ENCODE measurements at places on chromosomes 2 and 18. TPM values are rescaled to one million over a fixed set of nuclear protein-coding genes. Genes with fewer than 3 reads are reported as not detected.

DNA sequence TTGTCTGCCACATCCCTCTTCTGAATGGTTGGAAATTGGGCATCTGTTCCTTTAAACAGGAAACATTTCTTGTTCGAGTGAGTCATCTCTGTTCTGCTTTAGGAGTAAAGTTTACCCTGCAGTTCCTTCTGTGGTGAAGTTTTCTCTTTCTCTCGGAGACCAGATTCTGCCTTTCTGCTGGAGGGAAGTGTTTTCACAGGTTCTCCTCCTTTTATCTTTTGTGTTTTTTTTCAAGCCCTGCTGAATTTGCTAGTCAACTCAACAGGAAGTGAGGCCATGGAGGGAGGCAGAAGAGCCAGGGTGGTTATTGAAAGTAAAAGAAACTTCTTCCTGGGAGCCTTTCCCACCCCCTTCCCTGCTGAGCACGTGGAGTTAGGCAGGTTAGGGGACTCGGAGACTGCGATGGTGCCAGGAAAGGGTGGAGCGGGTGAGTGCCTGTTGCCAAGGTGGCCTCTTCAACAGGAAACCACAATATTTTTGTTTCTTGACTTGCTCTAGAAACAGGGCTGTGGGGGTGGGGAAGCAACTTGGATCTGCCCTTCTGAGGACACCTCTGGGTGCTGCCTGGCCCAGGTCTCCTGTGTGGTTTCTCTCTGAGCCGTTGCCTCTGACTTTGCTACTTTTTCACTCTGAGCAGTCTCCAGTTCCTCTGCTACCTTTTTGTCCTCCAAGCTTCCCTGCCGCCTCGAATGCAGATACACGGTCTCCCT, 2.2 kb upstream of the CASP8 start:
- peak; percentile 51 for DNase-seq

GRCh38 chr2:150464270-150464669, 23.2 kb downstream of the RND3 start:
- no peak for DNase-seq

GRCh38 chr2:65688141-65688886, 255.9 kb upstream of the SPRED2 start:
- DNase-seq = no peak

DNA sequence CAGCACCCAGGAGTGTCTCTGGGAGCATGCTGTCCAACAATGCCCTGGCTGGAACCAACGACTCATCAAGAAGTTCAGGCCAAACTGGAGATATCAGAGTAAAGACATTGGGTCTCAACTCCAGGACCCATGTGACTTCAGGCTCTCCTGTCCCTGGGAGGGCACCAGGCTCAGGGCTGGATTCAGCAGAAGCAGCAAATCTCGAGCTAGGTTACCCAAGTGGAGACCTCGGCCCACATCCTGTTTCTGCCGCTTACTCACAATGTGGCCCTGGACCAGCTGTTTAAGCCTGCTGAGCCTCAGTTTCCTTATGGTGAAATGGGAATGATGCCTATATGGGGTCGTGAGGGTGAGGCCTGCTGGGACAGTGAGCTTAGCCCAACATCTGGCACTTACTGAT, 9.3 kb upstream of the OTOF start:
- DNase-seq = no peak

GRCh38 chr2:224646242-224646846, 61.2 kb upstream of the CUL3 start:
- no peak for DNase-seq

DNA sequence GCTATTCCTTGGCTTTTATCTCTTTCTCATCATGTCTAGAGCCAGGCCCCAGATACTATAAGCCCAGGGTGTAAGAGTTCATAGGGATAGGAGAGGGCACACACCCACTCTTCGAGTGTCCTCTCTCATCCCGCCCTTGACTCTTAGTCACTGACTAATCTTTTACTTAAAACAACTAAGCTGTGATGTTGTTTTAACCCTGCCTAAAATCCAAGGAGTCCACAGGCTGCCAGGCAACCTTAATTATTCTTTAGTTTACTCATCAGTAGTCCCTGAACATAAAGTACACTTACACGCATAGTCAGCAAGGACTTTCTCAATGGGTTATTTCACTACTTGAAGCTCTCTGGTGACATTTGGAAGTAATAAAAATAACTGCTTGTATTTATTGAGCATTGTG, 28.4 kb downstream of the GREB1L start:
- DNase-seq = no peak

GRCh38 chr18:67875944-67876343, 359.4 kb upstream of the DSEL start:
- DNase-seq = no peak

DNA sequence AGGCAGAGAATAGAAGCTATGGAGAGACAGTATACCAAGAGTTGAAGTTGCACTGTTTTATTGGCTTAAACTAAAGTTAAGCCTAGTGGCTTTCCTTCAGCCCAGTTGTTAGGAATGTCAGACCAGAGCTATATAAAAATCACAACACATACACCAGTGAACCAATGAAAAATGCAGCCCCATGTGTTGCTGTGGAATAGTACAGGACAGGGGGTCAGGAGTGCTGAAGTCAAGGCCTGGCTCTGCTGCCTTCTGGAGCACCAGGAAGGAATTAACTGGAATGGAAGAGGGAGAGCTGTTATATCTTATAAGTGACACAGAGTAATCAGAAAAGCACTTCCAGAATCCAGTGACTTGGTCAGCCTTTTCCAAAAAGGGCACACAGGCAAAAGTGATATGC, 58.9 kb downstream of the OSR1 start:
- no peak for DNase-seq

DNA sequence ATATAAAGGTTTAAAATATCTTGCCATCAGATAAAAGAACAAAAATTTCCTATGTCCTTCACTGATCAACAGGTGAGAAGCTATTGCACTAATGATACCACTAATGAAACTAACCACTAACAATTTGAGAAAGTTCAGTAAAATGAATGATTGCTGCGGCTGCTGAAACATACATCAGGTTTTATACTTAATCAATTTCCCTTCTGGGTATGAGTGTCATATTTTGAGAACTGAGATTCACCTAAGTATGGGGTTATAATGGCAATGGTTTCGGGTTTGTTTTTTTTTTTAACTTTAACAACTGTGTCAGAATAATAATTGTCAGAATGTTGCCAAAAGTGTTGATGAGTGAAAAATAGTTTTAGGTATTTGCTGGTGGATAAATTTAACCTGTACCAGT, 151.3 kb upstream of the SLC39A10 start:
- no peak for DNase-seq

The KRCC1 gene
- 56.5 TPM for polyA plus RNA-seq
